NCI-H187 (cell line): ENCODE measurements at places on chromosomes 12 and 14.

GRCh38 chr12:60070552-60070951, 474.7 kb downstream of the SLC16A7 start:
- no peak for DNase-seq

- no peak for DNase-seq
Observed at GRCh38 chr12:38137716-38138115, 178.9 kb upstream of the ALG10B start.

- no peak for DNase-seq
Observed at GRCh38 chr14:51603495-51603894, 48.2 kb upstream of the FRMD6 start.

- DNase-seq: no peak
Observed at GRCh38 chr14:22478670-22479069, 110.4 kb downstream of the DAD1 start.

DNA sequence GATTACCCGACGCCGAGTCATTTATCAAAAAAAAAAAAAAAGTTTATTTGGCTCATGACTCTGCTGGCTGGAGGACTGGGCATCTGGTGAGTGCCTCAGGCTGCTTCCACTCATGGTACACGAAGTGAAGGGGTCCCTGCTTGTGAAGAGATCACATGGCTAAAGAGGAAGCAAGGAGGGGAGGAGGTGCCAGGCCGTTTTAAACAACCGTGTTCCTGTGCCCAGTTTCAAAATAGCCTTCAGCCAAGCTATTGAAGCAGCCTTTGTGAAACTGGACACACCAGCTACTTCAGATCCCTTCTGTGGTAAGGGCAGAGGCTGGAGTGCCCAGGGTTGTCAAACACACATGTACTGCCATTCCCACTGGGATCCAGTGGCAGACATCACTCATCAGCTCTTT, 7.6 kb downstream of the POP5 start:
- no peak for DNase-seq

DNA sequence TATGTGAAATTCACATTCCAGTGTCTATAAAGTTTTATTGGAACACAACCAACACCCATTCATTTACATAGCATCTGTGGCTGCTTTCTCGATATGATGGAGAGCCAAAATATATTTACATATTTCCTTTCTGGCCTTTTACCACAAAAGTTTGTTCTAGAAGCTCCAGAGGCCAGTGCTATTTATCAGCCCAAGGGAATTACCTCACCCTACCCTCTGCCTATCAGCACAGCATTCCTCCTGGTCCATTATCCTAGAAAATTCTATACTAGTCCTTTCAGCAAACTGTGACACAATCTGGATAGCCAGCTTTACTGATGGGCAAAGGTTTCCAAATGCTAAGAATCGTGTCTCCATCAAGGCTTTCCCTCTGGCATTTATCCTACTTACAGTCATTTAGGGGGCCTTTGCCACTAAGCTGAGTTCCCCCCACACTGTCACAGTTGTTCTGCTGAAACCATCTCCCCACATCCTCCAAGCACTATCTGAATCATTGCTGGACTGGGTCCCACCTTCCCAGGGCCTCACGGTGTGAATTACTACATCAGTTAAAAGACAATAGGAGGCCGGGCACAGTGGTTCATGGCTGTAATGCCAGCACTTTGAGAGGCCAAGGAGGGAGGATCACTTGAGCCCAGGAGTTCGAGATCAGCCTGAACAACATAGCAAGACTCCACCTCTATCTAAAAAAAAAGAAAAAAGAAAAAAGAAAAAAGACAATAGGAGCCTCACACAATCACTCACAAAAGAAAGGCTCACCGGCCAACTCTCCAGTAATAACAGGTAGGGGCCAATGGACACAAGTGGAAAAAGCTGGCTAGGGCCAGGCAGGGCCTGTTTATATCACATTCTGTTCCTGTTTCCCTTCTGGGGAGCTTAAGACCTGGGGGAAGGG, 12.1 kb downstream of the SYNE3 start:
- DNase-seq: no peak

- DNase-seq: no peak
Observed at GRCh38 chr14:61584331-61584741, 111.0 kb upstream of the HIF1A start.

DNA sequence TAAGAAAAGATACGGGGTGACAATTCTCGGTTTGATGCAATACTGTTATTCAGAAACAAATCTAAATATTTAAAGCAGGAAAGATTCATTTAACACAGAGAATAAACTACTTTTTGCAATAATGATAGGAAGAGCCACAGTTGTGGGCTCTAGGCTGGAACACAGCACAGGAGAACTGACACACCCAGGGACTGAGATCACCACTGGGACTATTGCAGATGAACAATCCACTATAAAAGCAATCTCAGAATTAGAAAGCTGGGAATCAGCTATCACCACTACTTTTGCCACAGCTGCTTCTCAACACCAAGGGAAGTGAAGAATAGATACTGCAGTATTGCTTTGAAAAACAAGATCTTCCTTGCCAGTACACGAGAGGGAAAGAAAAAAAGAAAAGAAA, 4.1 kb upstream of the PIK3C2G start:
- no peak for DNase-seq

DNA sequence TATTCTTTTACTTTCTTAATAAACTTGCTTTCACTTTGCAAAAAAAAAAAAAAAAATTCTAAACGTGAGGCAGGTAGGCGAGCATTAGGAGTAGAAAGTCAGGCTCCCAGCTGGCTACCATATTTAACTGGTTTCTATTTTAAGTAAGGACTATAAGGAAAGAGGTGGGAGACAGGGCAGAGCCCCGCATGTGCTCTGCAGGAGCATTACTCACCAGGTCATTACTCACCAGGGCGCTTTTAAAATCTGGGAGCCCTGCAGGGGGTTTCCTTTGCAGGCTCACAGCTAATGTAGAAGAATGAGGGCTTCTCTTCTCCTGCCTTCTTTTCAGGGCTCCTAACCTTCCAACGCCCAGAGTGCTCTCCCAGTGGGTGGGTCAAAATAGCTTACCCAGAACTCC, 14.0 kb upstream of the DPF3 start:
- no peak for DNase-seq

- DNase-seq: no peak
Observed at GRCh38 chr14:64060648-64061096, 207.9 kb downstream of the SYNE2 start.

- DNase-seq: no peak
Observed at GRCh38 chr12:44847403-44847802, 28.7 kb downstream of the NELL2 start.

DNA sequence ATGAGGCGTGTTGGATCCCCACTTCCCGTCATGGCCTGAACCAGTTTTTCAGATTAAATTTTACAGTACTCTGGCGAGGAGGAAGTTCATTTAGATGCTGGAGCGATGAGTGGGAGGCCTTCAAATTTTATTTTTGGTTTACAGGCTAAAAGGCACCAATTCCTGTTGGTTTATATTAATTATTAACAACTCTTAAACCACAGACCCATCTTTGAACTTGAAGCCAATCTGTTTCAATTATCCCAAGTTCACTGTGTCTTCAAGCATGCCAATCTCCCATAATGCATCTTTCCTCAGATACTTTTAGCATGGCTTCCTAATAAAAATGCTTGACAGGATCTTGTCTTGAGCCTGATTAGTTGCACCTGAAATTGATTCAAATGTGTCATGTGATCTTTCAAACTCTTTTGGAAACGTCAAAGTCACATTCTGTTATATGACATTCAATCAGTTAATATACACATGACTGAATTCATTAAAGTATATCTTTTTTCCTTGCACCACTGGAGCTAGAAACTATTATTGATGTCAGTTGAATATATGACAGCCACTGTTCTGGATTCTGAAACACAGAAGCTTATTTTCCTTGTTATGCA, 641.7 kb upstream of the TMEM132C start:
- no peak for DNase-seq

- DNase-seq: no peak
Observed at GRCh38 chr12:91877456-91878235, 268.0 kb downstream of the BTG1 start.

DNA sequence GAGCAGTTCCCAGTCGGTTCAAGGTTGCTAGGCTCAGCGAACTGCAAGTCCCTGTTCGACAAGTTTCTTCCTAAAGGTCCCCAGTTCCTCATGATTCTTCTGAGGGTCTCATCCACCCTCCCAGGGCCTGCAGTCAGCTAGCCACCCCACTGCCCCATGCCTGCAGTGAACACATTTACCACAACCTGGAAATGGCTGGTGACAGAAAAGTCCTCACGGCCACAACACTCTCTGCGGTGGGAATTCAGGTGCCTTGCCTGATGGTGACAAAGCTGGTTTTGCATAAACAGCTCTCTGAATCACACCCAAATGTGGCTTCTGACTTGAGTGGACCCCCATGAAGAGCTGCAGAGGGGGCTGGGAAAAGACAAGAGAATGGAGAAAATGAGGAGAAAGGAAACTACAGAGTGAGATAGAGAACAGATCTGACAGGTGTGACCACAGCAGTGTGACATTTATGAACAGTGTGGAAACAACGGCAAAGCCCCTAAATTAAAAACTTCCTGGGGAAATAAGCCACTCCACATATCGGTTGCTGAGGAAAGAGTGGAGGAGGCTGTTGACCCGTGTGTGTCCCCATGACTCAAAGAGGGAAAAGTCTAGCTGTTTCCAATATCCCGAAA, 1.3 kb upstream of the CD27 start:
- DNase-seq: no peak

DNA sequence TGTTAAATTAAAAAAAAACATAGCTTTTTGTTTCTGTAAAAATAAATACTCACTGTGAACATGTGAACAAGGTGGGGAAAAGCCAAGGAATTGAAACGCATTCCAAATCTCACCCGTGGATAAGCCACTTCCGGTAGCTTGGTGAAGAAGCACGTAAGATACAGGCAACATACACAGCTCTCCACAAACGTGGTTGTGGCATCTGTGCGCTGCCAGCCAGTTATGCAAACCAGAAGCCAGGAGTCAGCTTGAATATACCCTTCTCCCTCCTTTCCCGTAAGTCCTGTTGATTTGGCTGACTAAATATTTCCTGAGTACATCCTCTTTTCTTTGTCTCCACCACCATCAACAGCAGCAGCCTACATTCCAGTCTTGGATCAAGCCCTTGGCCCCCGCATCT, 486.2 kb downstream of the VRK1 start:
- no peak for DNase-seq
